ENCODE measurements at places on chromosomes 12 and 14.

GRCh38 chr14:44149597-44149996 is 357.5 kb downstream of the FSCB start:
- no peak for DNase-seq

GRCh38 chr14:69873877-69874780 is 5.1 kb upstream of the SMOC1 start:
- DNase-seq, result no peak

DNA sequence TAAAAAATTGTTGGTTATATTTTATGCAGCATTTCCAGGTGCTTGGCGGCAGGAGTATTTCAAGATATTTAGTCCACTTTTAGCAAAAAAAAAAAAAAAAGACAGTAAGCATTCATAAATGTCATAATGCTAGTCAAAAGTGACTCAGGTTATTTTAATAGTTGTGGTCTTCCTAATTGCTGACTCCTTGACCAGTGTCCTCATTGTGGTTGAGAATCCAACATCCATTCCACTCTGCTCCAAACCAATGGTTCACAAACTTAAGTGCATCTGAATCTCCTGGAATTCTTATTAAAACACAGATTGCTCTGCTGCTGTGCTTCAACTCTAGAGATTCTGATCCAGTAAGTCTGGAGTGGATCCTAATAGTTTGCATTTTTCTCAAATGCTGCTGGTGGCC is 71.4 kb downstream of the AKAP6 start:
- DNase-seq, result no peak

GRCh38 chr12:67512061-67512460 is 136.5 kb upstream of the DYRK2 start:
- DNase-seq, result no peak

DNA sequence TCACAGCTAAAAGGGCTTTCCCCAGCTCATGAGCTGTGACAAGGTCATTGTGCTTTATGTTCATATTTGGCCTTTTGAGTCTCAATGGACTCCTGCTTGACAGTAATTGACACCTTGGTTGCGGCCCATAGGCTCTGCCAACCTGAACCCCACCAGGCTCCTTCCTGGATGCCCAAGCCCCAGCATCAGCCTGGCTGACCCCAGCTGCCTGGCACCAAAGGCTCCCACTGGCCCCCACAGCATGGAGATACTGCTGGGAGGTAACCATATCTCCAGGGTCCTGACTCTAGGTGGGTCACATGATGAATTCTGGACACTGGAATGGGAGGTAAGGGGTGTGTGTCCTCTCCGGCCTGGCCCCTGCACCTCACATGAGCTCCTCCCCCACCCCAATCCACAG is 50.2 kb downstream of the CLMN start:
- DNase-seq, result no peak

DNA sequence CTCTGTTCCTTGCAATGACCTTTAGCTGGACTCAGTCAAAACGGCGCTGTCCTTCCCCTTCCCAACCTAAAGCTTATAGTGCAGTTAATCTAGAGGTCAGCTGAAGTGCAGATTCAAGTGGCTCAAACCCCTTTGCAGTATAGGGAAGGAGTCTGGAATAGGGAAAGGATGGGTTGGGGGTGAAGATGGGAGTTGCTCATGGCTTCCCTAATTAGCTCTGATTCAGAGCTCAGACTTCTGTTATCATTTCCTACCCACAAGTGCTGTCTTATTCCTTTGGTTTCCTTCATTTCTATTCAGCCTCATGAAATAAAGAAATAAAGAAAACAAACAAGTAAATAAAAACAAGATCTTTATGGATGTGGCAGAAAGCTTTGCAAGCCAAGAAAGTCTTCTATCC is 264.0 kb upstream of the HMGA2 start:
- no peak for DNase-seq

DNA sequence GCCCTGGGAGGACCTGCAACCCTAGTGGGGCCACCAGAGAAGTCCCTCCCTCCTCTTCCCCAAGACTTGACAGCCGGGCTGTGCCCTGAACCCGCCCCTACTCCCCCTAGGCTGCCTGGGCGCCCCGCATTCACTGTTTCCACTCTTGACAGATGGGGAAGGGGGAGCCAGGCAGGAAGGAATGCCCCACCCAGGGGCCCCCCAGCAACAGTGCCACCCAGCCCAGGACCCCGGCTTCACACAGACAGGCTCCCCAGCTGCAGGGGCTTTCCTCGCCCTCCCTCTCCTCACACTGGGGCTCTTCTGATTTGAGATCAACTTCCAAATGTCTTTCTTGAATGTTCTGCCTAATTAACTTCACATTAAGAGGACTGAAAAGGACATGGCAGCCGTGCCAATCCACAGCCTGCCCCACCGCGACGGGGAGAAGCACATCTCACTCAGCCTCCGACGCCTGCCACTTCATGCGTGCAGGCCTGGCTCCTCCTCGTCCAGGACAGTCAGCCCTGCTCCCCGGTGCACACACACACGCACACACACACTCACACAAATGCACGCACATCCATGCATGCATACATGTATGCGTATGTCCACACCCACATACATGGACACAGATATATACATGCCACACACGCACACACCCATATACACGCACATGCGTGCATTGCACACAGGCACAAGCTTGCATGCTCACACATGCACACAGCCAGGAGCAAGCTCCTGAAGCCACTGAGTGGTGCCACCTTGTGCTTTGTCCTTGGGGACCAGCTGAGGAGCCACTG is 19.6 kb upstream of the C14orf180 start:
- DNase-seq, result no peak

Measured in CD14-positive monocyte (primary cell).